ENCODE measurements at places on chromosomes 2 and 18.

GRCh38 chr2:26982102-26982742 lies 11.8 kb downstream of the MAPRE3 start:
- peak; percentile 13 for DNase-seq

DNA sequence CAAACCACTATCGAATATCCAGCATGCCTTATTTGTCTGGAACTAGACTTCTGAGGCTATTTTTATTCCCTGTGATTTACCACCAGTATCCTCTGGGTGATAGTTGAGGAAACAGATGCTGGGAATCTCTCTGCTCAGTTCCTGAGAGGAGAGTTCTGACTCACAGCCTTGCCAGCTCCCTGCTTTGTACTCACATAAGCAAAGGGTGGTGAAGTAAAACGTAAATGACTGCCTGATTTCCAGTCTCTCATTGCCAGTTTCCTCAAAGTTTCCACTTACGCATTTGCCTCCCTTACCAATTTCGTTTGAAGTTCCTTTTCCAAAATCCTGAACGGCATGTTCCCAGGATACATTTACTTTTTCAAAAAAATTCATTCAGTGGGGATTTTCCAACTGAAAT lies 69.2 kb upstream of the HNRNPA3 start:
- no peak for DNase-seq

- DNase-seq, result no peak
Measured at GRCh38 chr18:55338978-55339650, 248.9 kb downstream of the TCF4 start.

DNA sequence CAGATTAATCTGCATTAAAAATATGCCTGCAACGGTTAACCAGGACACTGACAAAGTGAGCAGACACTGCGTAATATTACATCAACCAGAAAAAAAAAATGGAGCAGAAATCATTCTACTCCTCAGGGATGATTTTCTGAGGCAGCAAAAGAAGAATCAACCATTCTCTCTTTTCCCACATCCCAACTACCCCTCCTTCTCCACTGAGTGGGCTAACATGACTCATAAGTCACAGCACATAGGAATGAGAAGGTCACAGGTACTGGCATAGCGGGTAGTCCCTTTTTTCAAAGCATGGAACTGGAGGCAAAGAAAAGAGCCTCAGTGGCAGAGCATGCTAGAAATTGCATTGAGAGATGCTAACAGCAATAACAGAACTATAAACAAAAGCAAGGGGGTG lies 54.3 kb upstream of the TSPYL6 start:
- DNase-seq, result no peak

- DNase-seq, result no peak
Measured at GRCh38 chr2:166184789-166185188, 57.0 kb upstream of the SCN1A start.

All from left kidney (tissue), 8 donors.